ENCODE measurements at places on chromosomes 5 and 9.

DNA sequence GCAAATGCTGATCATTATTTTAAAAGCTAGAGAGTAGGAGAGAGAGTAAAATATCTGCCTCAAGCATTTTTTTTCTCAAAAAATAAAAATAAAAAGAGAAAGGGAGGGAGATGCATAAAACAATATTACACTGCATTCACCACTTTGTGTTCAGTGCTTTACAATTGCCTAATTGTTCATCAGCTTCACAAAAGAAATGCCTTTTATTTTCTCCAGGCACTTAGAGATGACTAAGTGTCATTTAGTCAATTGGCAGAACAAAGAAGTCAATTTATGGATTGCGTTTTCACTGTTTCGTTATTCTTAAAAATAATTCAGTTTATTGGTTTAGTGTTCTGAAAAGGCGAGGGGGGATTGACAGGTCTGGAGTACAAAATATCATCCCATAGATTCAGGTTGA is 232.5 kb upstream of the CCNH start:
- DNase-seq = no peak

DNA sequence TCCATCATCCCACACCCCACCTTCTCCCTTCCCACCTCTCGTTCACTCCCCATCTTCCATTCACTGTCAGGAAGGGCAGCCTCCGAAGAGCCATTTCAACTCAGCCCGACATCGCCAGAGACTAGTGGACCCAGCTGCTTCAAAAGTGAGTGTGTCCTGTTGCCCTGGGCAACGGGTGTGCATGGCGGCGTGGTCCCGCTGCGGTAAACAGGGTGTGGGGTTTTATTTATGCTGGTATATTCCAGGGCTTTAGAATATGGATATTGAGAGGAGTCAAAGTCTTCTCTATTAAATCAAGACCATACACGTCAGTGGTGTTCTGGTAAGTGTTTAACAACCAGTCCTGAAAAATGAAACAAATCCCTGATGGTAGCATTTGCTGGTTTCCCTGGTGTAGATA is 274.5 kb downstream of the MAST4 start:
- DNase-seq = no peak

DNA sequence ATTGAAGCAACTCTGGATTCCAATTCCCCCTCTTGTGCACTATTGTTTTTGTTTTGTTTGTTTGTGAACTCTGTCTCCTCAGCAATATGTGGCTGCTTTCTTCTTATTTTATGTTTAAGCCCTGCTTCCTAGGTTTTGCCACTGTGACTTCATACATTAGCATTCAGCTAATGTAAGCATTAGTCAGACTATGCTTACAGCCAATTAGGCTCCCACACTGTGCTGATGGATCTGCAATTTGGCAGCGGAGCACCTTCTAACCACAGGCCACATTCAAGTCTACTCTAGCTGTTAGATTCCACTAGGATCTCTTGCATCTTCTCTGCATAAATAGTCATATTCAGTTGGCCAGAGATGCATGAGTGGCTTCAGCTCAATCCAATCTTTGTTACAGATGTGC is 9.6 kb upstream of the BICD2 start:
- no peak for DNase-seq

DNA sequence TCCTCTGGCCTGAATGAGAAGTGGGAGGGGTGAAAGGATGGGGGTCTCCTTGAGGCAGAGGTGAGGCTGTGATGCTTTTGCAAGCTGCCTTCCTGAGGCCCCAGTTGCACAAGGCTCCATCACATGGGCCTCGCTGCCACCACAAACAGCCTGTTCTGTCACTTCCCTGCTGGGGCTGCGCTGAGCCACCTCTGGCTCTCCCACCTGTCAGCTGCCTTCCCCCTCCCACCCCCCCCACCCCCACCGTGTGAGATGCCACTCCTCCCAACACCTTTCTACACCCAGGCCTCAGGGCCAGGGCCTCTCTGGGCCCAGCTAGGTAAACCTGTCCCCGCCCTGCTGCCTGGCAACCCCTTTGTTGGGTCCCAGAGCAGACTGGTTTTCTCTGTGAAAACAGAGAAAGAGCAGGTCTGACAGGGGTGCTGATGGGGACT is 4.5 kb upstream of the PDLIM4 start:
- DNase-seq = no peak

DNA sequence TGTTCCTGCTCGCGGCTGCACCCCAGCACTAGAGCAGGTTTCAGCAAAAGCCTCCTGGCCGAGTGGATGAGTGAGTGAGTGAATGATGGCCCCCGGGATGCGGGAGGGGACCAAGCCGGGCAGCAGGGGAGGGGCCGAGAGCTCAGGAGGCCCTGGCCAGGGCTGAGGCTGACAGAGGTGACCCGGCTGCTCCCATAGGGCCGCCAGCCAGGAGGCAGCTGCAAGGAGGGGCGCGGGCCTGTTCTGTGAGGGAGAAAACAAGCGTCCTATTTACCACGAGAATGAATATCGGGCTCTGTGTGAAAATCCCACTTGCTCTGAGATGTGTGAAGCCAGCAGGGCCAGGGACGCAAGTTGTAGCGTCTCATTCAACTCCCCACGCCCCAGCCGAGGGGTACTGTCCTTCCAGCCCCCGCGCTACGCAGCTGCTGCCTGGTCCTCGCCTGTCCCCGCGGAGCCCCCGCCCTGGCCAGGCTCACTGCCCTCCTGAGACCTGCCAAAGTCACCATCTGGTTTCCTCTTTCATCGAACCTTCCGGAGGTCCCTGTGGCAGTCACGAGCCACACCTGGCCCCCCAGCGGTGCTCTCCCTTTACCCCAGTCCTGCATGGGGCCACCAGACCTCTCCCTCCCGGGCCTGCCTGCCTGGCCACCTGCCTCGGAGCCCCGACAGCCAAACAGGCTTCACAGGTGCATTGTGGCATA is 38.8 kb downstream of the RASGEF1C start:
- no peak for DNase-seq

- DNase-seq = no peak
Measured at GRCh38 chr9:137452761-137453642, 6.1 kb downstream of the NSMF start.

DNA sequence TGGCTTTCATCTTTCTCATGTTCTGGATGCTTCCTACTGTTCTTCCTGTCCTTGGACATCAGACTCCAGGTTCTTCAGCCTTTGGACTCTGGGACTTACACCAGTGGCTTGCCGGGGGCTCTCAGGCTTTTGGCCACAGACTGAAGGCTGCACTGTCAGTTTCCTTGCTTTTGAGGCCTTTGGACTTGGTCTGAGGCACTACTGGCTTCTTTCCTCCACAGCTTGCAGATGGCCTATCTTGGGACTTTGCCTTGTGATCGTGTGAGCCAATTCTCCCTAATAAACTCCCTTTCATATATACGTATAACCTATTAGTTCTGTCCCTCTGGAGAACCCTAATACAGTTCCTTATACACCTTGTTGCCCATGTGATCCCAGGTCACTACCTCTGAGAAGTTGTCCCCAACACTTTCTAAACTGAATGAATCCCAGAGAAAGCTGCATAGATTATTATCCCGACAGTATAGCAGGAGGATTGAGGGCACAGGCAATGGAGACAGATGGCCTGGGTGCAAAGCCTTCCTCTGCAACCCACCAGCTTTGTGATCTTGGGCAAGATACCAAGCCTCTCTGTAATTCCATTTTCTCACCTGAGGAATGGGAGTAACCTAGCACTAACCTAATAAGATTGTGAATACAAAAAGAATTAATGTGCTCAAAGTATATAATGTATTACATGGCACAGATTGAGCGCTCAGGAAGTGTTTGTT is 449.6 kb upstream of the BRINP1 start:
- DNase-seq = no peak

DNA sequence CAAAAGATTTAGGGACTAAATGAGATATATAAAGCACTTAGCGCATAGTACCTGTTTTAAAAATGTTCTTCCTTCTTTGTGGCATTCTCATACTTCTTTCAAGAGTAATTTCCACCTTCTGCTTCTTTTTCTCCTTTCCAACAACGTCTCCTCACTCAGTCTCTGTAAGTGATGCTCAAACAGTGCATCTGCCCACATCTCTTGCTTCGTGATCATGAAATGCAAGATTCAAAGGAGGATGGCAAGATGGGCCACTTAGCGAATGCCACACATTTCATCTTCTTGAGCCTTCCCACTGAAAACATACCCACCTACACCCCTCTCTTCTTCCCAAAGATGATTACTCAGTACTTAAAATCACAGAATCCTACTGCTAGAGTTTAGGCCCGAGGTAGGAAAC is 36.9 kb downstream of the MACIR start:
- no peak for DNase-seq

GRCh38 chr5:128799945-128800344 is 165.3 kb upstream of the SLC27A6 start:
- DNase-seq = no peak

- no peak for DNase-seq
Measured at GRCh38 chr5:80763873-80764647, 109.3 kb upstream of the DHFR start.

Data from activated T-helper 1 cell treated with anti-CD3 and anti-CD28 coated beads, Interleukin-12 subunit alpha, Interleukin-12 subunit beta, Interleukin-2, Interleukin-4 antibody, amounts not matched to agents 30 ng/mL and 10 ng/mL and 1 ng/mL, durations not matched to agents 14 hours and 24 hours and 36 hours (primary cell).